SW 1271 (cell line): ENCODE measurements at places on chromosomes 1 and 21.

GRCh38 chr21:45257673-45258341, 29.9 kb downstream of the POFUT2 start:
- no peak for DNase-seq

GRCh38 chr1:155952505-155952890, 11.1 kb downstream of the RXFP4 start:
- no peak for DNase-seq

GRCh38 chr1:202923533-202923932, 3.5 kb downstream of the KLHL12 start:
- no peak for DNase-seq

- DNase-seq, result no peak
Observed at GRCh38 chr1:84583648-84584047, 9.4 kb upstream of the CTBS start.

- peak; percentile 40 for DNase-seq
Observed at GRCh38 chr1:203152158-203153034, 23.2 kb downstream of the MYBPH start.

DNA sequence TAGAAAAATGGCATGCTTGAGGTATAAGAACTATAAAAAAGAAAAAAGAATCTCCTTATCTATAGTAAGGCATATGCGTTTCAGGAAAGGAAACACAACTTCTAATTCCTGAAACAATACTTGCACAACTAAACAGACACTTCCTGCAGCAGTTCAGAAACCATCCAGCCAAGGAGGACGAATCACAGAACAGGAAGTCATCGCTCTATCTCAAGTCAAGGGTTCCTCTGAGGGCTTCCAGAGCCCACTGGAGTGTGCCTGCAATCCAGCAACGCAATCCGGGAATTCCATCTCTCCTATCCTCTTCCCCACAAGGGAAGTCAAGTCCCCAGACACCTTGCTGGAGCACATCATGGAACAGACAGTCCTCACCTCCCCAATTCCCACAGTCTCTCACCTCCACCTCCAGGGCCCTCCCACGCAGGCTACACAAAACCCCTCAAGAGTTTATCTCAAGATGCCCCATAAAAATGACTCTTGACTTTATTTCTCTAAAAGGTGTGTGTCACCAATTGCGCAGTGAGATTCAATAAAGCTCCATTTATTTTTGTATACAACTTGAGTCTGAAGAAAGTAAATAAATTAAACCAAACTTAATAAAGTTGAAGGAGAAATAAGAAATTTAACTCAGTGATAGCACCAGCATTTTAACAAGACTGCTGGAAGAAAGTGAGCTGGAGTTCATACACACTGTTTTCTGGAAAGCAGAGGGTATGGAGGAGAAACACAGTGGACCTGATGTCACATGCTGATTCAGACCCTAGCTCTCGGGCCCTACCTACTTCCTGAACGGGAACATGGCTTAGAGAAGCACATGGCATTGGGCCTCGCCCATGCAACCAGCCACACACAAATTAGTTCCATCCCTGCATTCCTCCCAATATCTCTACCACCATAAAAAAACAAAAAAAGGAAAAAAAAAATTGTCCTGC, 39.9 kb downstream of the SIPA1L2 start:
- DNase-seq, result no peak

- DNase-seq, result peak; percentile 23
Observed at GRCh38 chr1:204080163-204080903, 7.4 kb downstream of the SOX13 start.

- DNase-seq, result no peak
Observed at GRCh38 chr1:210937846-210938245, 196.1 kb downstream of the KCNH1 start.

DNA sequence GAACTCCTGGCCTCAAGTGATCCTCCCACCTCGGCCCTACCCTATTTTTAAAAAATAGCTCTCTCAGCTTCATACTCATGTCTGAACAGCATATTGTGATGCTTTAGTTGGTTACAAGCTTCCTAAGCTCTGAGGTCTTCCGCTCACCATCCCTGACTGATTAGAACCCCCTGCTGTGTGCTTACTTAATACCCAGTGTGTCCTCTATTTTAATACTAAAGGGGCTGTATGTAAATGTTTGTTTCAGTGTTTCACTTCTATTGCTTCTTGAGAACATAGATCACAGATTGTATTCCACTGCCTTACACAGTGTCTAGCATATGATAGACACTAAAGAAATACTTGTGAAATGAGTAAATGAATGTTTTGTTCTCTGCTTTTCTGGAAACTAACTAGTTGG, 29.8 kb downstream of the ZYG11B start:
- no peak for DNase-seq

GRCh38 chr1:37761416-37762095, 3.4 kb downstream of the EPHA10 start:
- DNase-seq, result no peak
